ENCODE measurements at places on chromosomes 1 and 21.

DNA sequence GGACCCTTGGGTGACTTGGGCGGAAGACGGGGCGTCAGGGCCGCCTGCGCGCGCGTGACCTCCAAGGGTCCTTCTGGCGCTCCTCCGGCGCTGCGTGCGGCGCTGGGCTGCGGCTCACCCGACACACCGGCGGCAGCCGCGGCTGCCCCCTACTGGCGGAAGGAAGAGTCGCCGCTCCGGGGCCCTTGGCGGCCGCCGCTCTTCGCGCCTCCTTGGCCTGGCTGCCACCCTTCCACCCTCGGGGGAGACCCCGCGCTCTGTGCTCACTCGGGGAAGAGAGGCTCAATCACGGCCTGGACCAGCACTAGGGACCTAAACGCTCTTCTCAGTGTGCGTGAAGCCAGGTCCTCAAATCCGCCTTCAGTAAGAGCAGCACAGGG lies 89.7 kb downstream of the DMRTA2 start:
- DNase-seq = peak; percentile 48

DNA sequence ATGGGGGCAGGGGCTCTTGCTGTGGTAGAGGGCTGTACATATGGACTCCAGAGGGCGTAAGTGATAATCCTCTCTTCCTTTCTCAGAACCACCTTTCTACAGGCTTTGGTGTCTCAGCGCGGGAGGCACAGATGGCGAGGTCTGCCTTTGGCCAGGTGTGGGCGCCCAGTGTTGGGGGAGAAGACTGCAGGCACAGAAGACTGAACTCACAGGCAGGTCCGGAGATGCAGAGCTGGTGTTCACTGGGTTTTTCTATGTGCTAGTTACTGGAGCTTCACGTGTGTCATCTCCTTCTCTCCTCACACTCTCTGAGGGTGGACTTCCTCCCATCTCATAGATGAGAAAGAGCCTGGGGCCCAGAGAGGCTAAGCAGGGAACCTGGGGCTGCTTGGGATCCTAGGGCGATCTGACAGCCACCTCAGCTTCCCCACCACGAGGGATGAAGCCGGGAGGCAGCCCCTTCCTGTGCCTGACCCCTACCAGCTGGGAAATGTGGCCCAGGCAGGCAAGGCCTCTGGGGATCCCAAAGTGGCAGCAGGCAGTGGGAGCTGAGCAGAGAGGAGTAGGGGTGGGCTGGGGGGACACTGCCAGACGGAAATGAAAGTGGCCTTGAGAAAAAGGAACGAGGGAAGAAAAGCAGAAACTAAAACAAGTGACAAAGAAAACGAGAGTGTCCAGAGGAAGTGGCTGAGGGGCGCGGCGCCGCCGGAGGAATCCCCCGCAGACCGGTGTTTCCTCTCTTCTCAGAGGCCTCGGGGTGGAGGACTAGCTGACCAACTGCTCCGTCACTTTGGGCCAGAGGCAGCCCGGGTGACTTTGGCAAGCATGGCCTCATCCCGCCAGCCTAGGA lies 191.6 kb downstream of the HIVEP3 start:
- DNase-seq = peak; percentile 82

GRCh38 chr1:244794071-244794470 lies 41.4 kb upstream of the COX20 start:
- no peak for DNase-seq

DNA sequence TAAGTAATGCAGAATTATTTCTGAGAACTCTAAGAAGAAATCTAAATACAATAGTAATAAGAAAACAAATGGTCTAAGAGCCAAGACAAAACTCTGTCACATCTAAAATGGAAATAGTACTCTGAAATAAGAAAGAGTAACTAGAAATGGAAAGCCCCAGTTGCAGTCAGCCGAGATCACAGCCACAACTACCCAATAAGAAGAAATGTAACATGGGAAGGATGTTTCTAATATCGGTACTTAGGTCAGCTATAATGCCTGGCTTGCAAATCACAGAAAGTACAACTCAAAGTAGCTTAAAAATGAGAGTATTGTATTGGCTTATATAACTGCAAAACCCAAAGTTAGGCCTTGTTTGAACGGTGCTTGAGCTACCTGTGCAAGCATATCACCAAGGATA lies 58.6 kb upstream of the USP25 start:
- no peak for DNase-seq

DNA sequence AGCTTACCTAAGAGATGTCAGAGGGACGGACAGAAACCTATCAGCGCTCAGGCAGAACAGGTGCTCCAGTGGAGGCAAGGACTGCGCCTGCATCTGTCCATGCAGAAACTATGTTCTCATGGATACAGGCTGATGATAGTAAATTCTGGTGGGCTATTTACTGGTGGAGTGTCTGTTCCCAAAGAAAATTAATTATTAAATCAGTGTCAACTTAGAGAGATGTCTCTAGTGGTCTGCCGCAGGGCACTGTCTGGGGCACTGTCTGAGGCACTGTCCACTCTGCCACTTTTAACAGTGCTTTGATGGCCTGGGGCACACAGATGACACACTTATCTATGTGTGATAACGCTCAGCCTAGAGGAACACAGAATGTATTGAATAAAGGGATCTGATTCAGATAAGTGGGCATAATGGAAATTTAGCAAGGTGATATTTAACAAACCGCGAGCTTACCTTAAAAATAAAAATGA lies 148.1 kb downstream of the RGS7 start:
- DNase-seq = no peak

GRCh38 chr1:163565166-163565565 lies 243.4 kb downstream of the NUF2 start:
- DNase-seq = no peak

DNA sequence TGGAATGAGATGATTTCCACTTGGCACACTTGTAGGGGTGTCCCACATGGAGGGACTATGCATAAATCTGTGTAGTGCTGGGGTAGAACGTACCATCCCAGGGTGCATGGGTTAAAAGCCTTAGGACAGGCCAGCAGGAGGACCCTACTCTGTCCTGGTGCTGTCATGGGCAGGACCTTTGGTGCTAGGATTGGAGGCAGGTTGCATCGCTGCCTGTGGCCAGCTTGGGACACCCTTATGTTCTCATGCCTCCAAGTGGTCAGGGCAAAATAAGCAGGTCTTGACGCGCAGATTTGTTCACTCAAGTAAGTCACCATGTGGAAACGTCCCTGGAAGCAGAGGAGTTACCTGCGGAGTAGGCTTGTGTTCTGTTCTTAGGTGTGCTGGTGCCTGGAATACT lies 49.5 kb upstream of the RAB3GAP2 start:
- DNase-seq = no peak

DNA sequence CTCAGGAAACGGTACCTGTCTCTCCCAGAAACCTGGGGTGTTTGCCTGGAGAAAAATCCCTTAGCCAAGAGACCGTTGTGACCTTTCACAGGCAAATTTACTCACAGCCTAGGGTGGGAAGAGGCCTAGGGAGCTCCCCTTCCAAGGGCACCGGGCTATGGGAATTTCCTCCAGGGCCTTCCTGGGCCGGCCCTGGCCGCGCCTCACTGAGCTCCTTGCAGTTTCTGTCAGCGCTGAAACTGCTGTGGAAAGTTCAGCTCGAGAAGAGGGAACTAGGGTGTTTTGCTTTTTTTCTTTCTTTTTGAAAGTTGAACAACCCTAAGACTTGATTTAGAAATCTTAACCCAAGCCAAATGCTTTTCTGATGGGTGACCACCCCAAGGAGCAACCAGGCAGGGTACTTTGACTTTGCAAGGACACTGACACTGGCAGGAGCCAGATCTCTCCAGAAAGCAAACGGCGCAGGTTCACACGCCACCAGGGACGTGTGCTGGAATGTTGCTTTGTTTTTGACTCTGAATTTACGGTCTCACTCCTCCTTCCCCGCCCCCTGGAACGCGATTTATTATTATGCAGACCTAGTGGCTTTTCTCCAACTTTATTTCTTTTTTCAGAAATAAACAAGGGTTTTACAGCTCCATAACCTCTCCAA lies 229.6 kb upstream of the JUN start:
- DNase-seq = no peak

DNA sequence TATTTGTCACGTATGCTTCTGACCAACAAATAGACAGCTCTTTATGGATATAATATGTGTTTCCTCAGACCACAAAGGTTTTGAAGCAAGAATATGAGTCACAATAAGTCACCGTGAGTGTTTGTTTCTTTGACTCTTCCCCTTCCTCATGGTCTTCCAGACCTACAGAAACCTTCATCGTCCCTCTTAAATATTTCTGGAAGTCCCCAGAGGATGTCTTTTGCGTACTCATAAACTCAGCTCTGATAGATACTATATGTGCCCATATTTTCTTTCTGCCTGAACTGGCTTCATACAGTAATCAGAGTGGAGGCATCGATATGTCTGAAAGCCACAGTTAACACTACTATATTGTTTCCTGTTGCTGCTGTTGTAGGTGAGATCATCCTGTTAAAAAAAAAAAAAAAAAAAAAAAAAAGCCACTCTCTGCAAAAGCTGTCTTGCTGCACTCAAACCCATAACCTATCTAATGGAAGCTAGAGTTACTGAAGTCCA lies 38.4 kb downstream of the ADAMTS1 start:
- DNase-seq = no peak

DNA sequence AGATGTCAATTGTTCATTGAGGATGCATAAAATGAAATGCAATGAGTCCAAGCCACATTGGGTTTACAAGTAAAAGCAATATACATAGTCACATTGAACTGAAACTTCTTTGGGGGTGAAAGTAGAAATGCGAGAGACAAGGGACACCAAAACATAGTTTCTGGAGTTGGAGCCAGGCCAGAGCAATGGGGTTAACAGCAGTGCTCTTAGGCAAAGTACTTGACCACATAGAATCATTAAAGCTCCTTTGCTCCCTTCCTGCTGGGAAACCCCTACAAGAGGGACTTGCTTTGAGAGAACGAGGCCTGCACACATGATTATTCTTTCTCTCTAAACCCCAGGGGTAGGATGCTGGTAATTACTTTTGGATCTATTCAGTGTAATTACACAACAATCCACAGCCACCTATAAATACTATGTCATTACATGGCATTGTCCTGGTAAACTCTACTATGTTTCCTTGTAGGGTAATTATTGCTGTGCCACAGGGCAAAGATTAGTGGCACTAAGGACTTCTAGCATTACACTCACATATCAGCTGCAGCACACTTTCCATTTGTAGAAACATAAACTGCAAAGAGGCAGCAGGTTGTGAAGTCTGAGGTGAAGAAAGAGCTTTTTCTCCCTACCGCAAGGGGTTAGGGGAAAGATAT lies 421.6 kb upstream of the PBX1 start:
- no peak for DNase-seq

DNA sequence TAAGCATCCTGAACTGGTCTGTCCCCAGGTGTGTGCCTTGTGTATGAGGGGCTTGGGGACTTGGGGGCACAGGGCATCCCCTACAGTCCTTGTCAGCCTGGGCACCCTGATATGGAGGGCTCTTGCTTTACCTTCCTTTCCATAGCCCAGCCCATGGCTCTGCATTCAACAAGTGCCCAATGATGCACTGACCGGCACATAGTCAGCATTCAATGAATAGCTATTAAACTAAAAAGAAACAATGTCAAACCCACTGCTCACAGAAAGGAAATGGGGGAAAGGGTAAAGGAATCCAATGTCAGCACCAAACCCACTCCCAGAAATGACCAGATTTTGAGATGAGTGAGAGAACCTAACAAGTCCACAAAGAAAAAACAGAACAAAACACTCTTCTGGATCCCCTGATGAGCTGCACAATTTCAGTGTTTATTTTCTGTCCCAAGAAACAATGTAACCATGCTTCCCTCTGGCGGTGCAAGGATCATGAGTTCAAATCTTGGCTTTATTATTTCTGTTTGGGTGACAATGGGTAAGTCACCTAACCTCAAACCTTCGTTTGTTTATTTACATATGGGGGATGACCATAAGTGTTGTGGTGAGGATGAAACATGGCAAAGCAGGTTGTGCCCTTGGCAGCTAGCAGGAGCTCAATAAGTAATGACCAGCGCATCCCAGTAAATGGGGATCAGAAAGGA lies 22.0 kb downstream of the SYT6 start:
- no peak for DNase-seq

GRCh38 chr1:211484755-211485479 lies 7.0 kb downstream of the RD3 start:
- no peak for DNase-seq

GRCh38 chr21:40351006-40351405 lies 483.8 kb downstream of the PCP4 start:
- no peak for DNase-seq

DNA sequence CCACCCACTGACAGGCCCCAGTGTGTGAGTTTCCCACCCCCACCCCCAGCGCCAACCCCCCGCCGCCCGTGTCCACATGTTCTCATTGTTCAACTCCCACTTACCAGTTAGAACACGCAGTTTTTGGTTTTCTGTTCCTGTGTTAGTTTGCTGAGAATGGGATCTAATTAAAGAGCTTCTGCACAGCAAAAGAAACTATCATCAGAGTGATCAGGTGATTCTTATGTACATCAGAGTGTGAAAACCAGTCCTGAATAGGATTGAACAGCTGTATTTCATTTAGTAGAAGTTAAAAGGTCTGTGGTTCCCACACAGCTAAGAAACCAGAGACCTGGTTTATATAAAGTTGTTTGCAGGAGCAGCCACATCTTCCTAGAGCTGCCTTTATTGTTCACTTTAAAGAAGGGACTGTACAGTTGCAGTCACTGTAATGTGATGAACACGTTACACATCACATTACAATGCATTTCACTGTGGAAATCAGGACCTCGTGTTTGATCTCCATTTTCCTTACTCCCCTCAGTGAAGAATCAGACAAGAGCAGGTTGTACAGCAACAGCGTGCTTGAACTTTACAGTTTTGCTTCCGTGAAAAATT lies 1.2 kb downstream of the GBP6 start:
- no peak for DNase-seq

- DNase-seq = no peak
Measured at GRCh38 chr1:75720820-75721219, 3.7 kb upstream of the ACADM start.

GRCh38 chr1:207938016-207938415 lies 27.1 kb upstream of the CD34 start:
- DNase-seq = no peak

DNA sequence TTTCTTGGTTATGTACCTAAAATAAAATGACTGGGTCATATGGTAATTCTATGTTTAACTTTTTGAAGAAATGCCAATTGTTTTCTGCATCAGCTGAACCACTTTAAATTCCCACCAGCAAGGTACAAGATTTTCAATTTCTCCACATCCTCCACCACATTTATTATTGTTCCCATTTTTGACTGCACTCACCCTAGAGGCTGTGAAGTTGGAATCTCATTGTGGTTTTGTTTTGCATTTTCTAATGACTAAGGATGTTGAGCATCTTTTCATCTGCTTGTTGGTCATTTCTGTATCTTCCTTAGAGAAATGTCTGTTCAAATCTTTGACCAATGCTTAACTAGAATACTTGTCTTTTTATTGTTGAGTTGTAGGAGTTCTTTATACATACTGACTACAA lies 72.5 kb downstream of the ASTN1 start:
- DNase-seq = no peak

- DNase-seq = peak; percentile 50
Measured at GRCh38 chr1:215526147-215526845, 40.8 kb upstream of the KCTD3 start.

DNA sequence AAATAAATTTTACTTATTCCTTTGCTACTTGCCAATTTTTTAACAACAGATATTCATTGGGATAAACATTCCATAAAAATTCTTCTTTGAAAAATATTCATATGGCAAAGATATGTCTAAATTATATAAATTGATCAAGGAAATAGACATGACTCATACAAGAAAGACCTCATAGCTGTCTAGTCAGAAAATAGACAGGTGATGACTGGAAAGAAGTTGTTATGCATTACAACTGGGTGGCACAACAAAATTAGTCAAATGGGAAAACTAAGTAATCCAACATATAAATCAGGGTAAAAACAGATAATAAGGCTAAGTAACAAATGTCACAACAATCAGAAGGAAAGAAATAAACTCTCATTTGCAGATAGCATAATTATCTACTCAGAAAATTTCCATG lies 92.0 kb downstream of the USH2A start:
- no peak for DNase-seq

- no peak for DNase-seq
Measured at GRCh38 chr1:62022382-62022983, 172.2 kb upstream of the L1TD1 start.

Data from CD4-positive, alpha-beta T cell treated with Interleukin-1 beta for 1 hour (primary cell).